ENCODE measurements at places on chromosomes 16 and 17.

DNA sequence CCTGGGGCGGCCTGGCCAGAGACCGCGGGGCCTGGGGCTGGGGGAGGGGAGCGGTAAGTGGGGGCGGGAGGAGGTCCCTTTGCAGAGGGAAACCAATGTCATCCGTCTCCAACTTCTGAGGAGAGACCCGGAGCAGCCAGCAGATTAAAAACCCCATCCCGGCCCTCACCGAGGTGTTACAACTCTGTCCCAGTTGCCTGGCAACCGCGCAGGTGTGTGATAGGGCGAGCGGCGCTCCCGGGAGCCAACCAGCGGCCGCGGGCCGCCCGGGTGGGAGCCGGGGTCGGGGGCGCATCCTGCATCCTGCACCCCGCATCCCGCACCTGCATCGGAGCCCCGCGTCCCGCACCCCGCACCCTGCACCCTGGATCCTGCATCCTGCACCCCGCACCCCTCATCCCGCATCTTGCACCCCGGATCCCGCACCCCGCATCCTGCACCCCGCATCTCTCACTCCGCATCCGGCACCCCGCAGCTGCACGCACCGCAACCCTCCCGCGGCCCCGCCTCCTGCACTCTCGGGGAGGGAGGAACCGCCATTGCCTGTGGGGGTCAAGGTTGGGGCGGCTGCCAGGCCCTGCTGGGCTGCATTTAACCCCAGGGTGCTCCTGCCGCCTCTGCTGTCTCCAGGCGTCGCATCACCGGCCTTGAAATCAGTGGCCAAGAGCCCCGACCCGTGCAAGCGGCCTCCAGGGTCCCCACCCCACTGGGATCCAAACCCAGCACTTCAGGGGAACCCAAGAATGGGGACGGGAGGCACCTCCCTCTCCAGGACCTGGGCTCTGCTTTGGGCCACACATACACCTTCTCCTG is 47.3 kb downstream of the RTN4RL1 start:
- DNase-seq, result no peak

- no peak for DNase-seq
Observed at GRCh38 chr17:80382956-80383355, 32.0 kb upstream of the ENDOV start.

DNA sequence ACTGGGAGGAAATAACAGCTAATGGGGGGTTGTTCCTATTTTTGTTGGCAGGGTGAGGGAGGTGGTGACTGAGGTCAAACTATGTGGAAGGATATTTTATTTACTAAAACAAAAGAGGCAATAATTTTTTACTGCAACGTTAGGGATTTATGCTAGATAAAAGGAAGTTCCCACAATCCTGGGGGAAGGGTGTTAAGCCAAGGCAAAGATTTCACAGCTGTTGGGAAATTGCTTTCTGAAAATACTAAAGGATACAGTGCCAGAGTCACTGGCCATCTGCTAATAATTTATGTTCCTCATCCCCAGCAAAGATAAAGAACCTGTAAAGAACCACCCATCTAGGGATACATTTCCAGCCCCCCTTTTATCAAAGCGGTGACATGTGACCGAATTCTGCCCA is 756.0 kb upstream of the RBFOX1 start:
- no peak for DNase-seq

DNA sequence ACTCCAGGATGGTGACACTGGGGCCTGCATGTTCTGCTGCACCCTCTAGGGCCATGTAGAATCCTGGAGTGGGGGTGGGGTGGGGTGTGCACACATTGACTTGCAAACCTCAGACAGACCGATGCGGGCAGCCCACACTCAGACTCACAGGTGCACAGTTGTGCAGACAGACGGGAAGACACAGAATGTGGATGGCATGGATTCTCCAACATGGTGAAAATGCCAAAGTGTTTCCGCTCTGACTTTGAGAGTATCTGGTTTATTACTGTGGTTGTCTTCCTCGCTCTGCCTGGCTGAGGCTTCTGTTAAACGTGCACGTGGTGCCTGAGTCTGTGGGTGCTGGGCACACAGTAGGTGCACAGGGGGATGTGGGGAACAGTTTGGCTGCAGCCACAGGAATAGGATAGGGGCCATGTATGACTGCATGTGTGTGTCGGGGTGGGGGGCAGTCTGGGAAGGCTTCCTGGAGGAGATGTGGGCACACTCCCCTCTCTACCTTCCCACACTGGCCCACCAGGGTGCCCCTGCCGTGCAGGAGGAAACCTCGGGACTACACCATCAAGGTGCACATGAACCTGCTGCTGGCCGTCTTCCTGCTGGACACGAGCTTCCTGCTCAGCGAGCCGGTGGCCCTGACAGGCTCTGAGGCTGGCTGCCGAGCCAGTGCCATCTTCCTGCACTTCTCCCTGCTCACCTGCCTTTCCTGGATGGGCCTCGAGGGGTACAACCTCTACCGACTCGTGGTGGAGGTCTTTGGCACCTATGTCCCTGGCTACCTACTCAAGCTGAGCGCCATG is 9.0 kb upstream of the ADGRG3 start:
- DNase-seq, result no peak

DNA sequence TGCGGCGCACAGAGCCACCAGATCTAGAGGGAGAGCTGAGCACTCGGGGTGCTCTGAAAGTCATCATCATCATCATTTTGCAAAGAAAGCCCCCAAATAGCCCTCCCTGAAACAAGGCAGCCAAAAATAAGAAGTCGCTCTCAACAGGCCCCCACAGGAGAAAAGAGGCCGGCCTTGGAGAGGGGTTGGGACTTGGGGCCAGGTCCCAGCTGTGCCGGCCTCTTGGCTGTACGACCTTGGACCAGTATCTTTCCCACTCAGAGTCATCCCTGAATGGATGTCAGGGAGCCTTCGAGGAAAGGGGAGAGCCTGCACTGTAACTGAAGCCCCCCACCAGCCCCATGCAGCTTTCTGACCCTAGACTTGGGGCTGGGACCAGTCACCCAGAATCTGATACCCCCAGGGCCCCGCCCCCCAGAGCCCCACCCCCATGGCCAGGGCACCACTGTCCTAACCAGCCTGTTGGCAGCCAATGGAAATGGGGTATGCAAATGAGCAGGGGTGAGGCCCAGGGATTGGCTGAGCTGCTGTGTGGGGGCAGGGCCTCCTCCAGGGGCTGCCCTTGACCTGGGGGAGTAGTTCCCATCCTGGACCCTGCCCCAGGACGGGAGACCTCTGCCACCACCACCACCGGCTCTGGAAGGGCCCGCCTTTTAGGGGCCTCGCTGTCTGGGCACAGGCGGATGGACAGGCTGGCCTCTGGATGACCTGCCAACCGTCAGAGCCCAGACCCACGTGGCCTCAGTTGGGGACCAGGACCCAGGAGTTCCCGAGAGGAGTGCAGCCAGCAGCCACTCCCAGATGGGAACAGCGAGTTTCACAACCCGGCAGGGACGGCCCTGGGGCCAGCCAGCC is 15.4 kb downstream of the ZFPM1 start:
- DNase-seq, result no peak

DNA sequence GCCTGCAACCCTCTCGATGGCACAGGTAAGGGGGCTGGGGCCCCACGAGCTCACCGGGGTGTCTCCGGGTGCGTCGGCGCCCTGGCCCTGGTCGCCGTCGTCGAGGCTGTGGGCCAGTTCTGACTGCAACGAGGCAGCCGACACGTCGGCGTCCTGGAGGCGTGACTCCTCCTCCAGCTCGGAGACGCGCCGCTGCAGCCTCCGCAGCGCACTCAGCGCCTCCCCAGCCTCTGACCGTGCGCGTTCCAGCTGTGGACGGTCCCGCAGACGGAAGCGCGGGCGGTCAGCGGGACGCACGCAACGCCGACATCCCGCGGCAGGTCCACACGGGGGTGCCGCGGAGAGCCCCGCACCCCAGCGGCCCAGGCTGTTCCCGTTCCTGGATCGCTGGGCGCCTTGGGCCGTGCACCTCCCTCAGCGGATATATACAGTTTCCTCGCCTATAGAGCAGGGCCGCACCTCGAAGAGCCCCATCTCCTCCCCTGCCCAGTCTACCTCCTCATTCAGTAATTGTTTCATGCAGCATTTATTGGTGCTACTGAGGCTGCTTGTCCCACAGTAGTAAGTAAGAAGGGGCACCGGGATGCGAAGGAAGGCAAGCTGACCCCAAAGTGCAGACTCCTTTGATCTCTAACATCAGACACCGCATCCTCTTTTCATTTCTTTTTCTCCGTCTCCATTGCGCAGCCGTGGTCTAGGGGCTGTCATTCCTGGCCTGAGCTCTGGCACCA is 5.8 kb downstream of the THOC6 start:
- no peak for DNase-seq

DNA sequence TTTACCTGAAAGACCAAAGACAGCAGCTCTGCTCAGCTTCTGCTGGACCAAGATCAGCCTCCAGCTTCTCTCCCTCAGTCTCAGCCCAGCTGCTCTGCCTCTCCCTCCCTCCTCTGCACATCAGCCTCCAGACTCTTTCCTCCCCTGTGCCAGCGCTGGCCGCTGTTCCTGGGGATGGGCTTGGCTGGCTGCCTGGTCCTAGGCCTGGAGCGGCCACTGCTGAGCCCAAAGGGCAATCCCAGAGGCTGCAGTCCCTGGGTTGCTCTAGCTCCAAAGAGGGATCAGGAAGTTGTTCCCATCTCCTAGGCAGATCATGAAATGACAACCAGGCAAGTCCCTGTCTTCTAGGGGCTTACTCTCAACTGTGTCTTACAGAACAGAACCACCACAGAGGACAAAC is 31.3 kb downstream of the DCUN1D3 start:
- DNase-seq, result no peak

DNA sequence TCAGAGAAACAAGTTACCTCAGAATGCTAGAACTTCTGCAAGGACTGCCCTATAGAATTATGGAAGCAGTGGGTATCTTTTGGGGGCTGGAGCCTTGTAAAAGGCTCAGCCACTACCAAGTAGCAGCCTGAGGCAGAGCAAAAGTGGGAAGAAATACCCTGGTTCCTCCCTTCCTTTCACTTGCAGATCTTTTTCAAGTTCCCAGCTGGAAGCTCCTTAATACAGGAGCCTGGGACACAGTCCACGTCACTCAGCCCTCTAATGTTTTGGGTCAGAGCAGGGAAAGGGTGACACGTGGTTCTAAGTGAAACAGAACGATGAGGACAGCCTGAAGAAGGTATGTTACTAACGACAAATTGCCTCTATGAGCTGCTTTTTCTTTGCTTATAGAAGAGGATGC is 93.1 kb downstream of the CNTNAP4 start:
- no peak for DNase-seq

DNA sequence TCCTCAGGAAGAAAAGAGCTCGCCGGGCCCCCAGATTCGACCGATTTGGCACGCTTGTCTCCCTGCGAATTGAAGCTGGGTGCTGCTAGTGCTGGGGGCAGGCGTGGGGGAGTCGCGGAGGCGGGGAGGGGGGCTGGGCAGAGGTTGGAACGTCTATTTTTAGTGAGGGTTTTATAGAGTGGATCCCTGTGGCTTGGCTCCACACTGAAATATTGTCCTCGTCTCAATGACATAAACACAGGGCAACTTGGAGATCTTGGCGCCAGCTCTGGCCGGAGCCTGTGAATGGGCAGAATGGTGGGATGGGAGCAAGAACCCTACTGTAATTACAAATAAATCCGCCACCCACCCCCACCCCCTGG is 15.7 kb upstream of the NOG start:
- no peak for DNase-seq

- DNase-seq, result no peak
Observed at GRCh38 chr17:58330997-58331814, 2.6 kb upstream of the TSPOAP1 start.

DNA sequence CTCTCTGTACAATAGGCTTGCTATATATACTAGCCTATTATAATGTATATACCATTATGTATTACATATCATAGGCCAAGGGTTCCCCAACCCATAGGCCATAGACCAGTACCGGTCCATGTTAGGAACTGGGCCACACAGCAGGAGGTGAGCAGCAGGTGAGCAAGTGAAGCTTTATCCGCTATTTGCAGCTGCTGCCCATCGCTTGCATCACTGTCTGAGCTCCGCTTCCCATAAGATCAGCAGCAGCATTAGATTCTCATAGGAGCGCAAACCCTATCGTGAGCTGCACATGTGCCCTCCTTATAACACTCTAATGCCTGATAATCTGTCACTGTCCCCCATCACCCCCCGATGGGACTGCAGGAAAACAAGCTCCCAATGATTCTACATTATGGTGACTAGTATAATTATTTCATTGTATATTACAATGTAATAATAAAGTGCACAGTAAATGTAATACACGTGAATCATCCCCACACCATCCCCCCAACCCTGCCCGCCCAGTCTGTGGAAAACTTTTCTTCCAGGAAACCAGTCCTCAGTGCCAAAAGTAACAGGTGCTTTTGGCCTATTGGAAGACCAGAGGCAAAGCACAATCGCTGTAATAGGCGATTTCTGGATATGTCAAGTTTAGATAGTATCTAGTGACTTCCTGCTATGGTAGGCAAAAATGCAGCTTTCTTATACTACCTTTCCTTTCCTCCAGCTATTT is 84.1 kb downstream of the MYH11 start:
- no peak for DNase-seq

DNA sequence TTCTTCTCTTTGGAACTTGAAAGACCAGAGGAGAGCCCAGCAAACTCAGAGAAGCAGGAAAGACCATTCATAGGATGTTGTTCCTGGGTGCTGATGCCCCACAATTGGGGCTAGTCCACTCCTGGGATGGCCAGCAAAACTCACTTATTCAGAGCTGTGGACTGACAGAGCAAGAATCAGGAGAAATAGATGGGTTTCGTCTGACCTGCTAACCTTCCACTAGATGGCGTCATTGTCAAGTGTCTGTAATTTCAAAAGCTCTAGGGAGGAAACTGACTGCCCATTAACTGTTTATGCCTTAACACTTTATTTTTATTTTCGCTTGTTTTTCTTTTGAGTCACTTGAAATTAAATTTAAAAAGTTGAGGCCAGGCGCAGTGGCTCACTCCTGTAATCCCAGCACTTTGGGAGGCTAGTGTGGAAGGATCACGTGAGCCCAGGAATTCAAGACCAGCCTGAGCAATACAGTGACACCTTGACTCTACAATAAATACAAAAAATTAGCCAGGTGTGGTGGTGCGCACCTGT is 28.7 kb upstream of the MILR1 start:
- no peak for DNase-seq

- DNase-seq, result no peak
Observed at GRCh38 chr16:19167710-19168370, at the start of gene SYT17. Gene SYT17, plus strand, starts transcription at chr16:19168240. Its CDS starts 407 bp downstream, at chr16:19168647.

DNA sequence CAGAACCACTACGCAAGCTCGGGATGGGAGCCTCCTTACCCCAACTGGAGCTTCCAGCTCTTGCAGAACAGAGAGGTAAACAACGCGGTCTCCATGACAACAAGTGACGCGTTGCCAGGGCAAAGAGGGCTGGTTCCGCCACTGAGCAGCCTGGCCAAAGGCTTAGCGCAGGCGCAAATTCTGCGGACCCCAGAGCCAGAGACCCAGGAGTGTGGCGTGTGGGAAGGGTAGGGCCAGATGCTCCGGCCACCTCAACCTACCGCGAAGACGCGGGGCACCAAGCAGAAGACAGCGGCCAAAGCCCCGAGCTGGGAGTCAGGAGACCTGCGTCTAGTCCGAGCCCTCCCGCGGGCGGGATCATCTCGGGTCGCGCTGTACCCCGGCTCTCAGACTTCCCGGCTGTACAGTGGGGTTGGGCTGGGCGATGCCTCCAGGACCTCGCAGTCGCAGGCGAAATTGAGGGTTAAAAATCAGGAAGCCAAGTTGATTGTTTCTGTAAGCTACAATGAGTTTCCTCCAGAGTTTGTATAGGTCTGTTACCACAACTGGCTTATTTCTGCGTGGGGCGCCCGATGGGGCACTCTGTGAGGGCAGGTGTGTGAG is at the start of gene TEKT1:
Gene TEKT1 (minus strand): TSS at position 69 of the 603 bp plus-strand sequence. CDS start 1,353 bp downstream, outside the sequence.
- peak; percentile 68 for DNase-seq

- DNase-seq, result no peak
Observed at GRCh38 chr16:25219070-25219737, 2.5 kb downstream of the AQP8 start.
